Activated naive CD8-positive, alpha-beta T cell treated with anti-CD3 and anti-CD28 coated beads for 36 hours (primary cell): ENCODE measurements at places on chromosomes 12 and 14.

DNA sequence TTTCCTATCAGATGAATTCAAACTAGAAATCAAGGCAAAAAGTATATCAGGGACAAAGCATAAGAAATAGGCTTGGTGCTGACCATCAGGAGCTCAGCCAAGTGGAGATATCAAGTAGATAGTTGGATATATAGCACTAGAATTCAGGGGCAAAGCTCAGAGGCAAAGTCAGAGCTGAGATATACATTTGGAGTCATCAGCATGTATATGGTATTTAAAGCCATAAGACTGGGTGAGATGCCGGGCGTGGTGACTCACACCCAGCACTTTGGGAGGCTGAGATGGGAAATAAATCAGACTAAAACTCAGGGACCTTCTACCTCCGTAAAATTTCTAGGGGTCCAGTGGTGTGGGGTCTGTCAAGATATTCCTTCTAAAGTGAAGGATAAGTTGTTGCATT, 38.9 kb upstream of the LIMA1 start:
- H3K4me3 ChIP-seq: no peak overlapping the region
- no peaks in the 10 kb centered on the region for H3K27me3 ChIP-seq
- H3K4me1 ChIP-seq: peaks cover 2% of the 10 kb centered on the region

GRCh38 chr14:72462056-72462455, 431.8 kb downstream of the DPF3 start:
- H3K27me3 ChIP-seq: peaks cover 8% of the 10 kb centered on the region
- no peak overlapping the region for H3K4me3 ChIP-seq
- no peak for DNase-seq

DNA sequence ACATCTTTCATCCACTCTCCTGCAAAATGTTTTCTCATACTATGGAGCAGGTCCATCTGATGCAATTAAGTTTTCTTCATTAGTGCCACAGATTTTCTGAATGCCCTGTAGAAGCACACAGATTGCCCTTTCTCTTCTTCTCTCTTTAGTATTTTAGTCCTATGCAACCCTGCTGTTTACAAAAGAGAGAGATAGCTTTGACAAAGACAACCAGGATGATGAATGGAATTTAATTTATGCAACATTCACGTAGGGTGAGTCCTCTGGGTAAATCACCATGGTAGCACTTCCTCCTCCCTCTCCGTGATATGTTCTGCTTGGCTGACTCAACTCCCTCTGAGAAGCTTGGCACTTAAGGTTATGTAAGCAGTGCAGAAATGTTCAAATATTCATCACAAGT, 400.9 kb upstream of the PDE3A start:
- no peak for DNase-seq
- H3K36me3 ChIP-seq: no peaks in the 10 kb centered on the region
- no peak overlapping the region for H3K4me3 ChIP-seq
- no peak overlapping the region for H3K27ac ChIP-seq
- H3K4me1 ChIP-seq: peaks cover 4% of the 10 kb centered on the region

- H3K36me3 ChIP-seq: no peaks in the 10 kb centered on the region
- H3K27ac ChIP-seq: no peak overlapping the region
- no peaks in the 10 kb centered on the region for H3K27me3 ChIP-seq
- H3K4me1 ChIP-seq: no peaks in the 10 kb centered on the region
- H3K4me3 ChIP-seq: no peak overlapping the region
Observed at GRCh38 chr12:58608711-58609110, 311.6 kb downstream of the LRIG3 start.

GRCh38 chr12:24127919-24128721, 178.7 kb upstream of the SOX5 start:
- DNase-seq: no peak
- H3K36me3 ChIP-seq: no peaks in the 10 kb centered on the region
- H3K27me3 ChIP-seq: no peaks in the 10 kb centered on the region
- no peaks in the 10 kb centered on the region for H3K4me1 ChIP-seq
- no peak overlapping the region for H3K4me3 ChIP-seq

DNA sequence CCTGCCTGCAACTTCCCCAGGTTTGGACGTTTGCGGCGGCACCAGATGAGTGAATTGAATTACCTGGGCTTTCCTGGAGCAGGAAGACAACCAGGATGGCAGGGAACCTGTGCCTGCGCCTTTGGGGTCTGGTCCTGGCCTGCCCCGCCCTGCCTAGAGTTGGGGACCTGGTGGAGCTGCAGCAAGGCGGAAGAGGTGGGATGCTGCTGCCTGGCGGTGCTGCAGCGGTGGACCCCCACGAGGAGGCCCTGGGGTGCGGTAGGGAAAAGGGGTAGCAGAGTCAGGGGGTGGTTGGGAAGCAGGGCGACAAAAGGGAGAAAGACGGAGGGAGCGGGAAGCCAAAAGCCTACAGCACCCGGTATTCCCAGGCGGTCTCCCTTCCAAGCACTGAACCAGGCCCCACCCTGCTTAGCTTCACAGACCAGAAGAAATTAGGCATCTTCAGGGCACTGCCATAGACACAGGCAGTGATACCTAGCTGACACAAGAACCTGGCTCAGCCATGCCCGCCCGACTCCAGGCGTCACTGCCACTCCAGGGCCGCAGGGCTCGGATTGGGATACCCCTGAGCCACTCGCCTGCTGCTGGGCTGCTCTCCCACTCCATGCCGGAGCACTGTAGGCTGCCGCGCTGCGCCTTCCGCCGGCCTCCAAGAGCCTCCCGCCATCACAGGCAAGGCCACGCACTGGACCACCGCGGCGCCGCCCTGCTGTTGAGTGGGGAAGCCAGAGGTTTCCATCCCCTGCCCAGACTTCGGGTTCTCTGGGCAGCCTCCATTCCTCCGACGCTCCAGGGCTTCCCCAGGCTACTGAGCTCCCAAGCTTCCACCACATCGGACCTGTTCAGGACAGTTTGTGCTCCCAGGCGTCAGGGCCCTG, 155.2 kb upstream of the ALG10B start:
- H3K36me3 ChIP-seq: no peaks in the 10 kb centered on the region
- no peak overlapping the region for H3K27ac ChIP-seq
- DNase-seq: no peak
- no peaks in the 10 kb centered on the region for H3K4me1 ChIP-seq

GRCh38 chr12:103677905-103678304, 90.8 kb downstream of the STAB2 start:
- H3K4me3 ChIP-seq: no peak overlapping the region
- no peaks in the 10 kb centered on the region for H3K36me3 ChIP-seq
- no peak overlapping the region for H3K27ac ChIP-seq
- H3K4me1 ChIP-seq: no peaks in the 10 kb centered on the region

GRCh38 chr12:49208676-49209075, 19.8 kb upstream of the TUBA1A start:
- no peak overlapping the region for H3K27ac ChIP-seq
- no peaks in the 10 kb centered on the region for H3K36me3 ChIP-seq
- no peaks in the 10 kb centered on the region for H3K27me3 ChIP-seq
- no peak overlapping the region for H3K4me3 ChIP-seq
- DNase-seq: no peak

GRCh38 chr12:38728894-38729293, 176.5 kb downstream of the CPNE8 start:
- H3K27ac ChIP-seq: no peak overlapping the region
- DNase-seq: no peak
- no peak overlapping the region for H3K4me3 ChIP-seq
- H3K36me3 ChIP-seq: peaks cover under 1% of the 10 kb centered on the region

DNA sequence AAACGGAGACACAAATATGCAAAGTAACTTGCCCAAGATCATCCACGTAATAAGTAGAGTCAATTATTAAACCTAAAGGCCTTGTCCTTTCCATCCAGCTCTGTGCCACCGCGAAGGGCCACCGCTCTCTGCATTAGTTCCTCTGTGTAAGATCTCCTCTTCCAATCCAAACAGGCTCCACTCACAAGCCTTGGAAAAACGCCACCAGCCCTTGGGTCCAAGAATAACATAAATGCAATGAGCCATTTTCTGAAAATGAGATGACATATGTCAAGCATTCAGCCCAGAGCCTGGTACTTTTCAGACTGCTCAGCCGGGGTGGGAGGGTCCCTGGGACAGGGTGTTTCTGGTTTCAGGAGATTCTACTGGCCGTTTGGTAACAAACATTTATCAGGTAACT, 30.0 kb downstream of the DGLUCY start:
- no peaks in the 10 kb centered on the region for H3K27me3 ChIP-seq
- H3K4me1 ChIP-seq: peaks cover 42% of the 10 kb centered on the region
- no peak for DNase-seq
- H3K27ac ChIP-seq: peak overlapping the region; percentile 35
- no peak overlapping the region for H3K4me3 ChIP-seq

DNA sequence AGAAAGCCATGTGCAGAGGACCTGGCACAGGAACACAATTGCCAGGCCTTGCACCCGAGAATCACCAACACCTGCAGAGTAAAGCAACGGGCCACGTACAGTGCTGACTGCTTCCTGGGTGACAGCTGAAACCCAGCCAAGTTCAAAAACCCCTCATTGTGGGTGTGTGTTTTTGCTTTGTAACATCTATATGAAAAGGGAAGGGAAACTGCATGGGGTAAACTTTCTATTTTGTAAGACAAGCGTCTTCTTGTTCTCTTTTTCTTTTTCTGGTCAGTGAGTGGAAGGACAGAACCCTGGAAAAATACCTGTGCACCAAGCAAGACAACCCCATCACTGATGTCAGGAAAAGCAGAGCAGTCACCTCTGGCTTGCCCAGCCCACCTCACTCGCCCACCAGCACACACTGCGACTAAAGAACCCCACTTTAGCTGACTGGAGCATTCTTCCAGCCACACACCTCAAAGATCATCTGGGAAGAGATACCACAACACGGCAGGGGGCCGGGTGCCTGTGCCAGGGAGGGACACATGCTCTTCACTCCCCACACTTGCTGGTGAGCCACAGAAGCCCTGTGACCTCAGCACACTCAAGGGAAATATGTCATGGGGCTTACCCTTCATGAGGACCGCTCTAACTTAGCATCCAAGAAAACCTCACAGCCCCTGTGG, 172.3 kb downstream of the NDUFA12 start:
- DNase-seq: peak; percentile 42
- no peaks in the 10 kb centered on the region for H3K27me3 ChIP-seq
- peak overlapping the region; percentile 40 for H3K4me3 ChIP-seq
- H3K36me3 ChIP-seq: no peaks in the 10 kb centered on the region
- peaks cover 26% of the 10 kb centered on the region for H3K4me1 ChIP-seq

- no peaks in the 10 kb centered on the region for H3K36me3 ChIP-seq
- no peak for DNase-seq
- no peak overlapping the region for H3K4me3 ChIP-seq
- H3K4me1 ChIP-seq: no peaks in the 10 kb centered on the region
- no peak overlapping the region for H3K27ac ChIP-seq
Observed at GRCh38 chr12:93144109-93144508, 215.0 kb upstream of the EEA1 start.

DNA sequence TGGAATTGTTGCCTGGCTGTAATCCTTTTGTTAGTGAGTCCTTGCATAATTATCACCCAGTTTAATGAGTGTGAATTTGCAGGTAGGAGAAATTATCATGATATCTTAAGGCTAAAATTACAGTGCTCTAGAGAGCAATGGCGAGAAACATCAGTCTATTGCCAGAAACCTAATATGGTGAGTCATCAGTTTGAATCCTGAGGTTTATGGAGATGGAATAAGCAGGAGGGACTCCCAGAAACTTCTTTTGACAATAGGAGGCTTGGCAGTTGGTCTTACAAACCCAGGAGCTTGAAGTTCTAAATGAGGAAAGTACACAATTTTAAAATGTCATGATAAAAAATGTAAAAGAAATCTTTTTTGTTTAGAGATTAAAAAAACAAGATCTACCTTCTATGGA, 31.5 kb upstream of the CRADD start:
- H3K4me3 ChIP-seq: no peak overlapping the region
- DNase-seq: no peak
- no peaks in the 10 kb centered on the region for H3K36me3 ChIP-seq
- H3K27me3 ChIP-seq: no peaks in the 10 kb centered on the region

- no peaks in the 10 kb centered on the region for H3K36me3 ChIP-seq
- H3K4me3 ChIP-seq: no peak overlapping the region
Observed at GRCh38 chr14:94522115-94522724, 13.0 kb upstream of the SERPINA12 start.
